Dorsolateral prefrontal cortex (tissue), 122 donors: ENCODE measurements at places on chromosomes 4 and X.

GRCh38 chr4:174467107-174467506 is 55.2 kb downstream of the HPGD start:
- DNase-seq = no peak

DNA sequence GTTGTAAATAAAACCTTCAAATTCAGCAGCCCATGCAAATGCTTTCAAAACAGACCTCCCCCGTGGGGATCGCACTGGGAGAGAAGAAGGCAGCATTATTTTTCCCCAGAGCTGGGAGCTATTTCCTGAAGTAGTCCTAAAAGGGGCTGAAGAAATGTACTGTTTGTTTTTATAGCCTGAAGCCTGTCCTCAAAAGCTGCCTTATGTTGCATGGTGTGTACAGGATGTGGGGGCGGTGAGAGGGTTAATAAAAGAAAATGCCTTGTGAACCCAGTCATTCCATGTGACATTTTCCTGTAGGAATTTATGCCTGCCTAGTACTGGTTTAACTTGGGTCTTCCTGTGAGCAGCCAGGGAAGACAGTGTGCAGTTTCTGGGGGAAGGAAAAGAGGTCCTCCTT is 144.1 kb downstream of the SOWAHB start:
- no peak for DNase-seq

GRCh38 chr4:10077076-10077475 is 39.5 kb downstream of the WDR1 start:
- DNase-seq = no peak

DNA sequence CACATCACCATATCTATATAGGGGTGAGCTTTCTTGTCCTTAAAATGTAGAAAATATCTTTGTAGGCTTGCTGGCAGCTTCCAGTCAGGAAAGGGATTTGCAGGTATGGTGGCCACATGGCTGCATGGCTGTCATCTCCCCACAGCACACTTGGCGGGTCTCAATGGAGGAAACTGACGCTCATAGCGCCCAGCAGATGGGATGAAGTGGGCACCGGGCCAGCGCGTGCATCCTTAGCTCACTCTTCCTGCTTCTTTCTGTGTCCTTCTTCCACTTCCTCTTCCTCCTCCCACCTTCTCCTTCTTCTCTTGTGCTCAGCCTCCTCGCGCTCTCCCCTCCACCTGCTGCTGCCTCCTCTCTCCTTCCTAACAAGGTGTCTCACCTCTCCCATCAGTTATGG is 156.2 kb upstream of the PSAPL1 start:
- DNase-seq = no peak

- no peak for DNase-seq
Measured at GRCh38 chr4:123941306-123941705, 544.7 kb downstream of the SPRY1 start.

DNA sequence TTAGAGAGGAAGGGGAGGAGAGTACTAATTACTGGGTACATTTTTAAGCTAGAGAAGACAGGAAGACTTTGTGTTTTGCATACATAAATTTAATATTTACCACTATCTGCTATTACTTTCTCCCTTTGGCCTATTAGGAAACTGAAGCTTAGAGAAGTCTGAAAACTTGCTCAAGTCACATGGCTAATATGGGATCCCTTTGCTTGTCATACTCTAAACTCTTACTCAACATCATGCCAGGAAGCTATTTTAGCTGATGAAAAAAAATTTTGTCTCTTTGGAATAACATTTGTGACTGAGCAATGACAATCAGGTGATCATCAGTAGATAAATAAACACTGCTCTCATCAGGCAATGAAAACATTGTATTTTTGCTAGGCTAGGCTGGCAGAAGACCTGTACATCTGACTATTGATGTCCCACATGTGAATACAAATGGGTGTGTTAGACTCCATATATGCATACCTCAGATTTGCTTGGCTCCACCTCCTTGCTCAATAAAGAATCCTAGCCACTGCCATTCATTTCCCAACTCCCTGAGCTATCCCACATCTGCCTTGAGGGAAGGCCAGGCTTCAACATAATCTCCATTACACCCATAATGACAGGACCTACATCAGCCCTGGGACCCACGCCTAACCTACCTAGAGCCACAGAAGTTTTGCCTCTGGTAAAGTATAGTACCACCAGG is 17.0 kb upstream of the DCLK2 start:
- DNase-seq = no peak
